ENCODE measurements at places on chromosomes 16 and 17.

DNA sequence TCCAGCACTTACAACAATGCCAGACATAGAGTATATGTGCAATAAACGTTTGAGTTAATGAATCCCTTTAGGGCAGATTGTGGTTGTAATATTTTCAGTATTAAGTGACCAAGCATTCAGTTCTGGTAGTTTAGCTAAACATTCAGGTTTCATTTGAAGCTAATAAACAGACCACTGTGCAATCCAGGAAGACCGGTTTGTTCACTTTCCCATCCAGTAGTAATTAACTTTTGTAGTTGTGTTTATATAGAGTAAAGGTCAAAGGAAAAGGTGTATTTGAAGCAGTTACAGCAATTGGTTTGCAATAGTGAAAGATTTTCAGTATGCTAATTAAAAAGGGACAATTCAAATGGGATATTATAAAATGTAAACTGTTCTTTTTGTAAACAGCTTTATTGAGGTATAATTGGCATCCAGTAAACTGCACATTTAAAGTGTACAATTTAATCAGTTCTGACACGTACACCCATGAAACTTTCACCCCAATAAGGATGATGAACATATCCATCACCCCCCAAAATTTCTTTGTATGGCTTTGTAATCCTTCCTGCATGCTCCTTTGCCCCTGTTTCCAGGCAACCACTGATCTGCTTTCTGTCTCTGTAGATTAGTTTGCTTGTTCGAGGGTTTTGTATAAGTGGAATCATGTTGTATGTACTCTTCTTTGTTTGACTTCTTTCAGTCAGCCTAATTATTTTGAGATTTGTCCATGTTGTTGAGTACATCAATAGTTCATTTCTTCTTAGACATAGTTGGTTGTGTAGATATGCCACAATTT lies 26.3 kb downstream of the MRTFB start:
- no peak for DNase-seq

- DNase-seq = no peak
These were observed 130.7 kb downstream of the PRKCA start for GRCh38 chr17:66432996-66433551.

GRCh38 chr17:79840269-79840988 lies 1.2 kb upstream of the CBX4 start:
- DNase-seq = no peak

DNA sequence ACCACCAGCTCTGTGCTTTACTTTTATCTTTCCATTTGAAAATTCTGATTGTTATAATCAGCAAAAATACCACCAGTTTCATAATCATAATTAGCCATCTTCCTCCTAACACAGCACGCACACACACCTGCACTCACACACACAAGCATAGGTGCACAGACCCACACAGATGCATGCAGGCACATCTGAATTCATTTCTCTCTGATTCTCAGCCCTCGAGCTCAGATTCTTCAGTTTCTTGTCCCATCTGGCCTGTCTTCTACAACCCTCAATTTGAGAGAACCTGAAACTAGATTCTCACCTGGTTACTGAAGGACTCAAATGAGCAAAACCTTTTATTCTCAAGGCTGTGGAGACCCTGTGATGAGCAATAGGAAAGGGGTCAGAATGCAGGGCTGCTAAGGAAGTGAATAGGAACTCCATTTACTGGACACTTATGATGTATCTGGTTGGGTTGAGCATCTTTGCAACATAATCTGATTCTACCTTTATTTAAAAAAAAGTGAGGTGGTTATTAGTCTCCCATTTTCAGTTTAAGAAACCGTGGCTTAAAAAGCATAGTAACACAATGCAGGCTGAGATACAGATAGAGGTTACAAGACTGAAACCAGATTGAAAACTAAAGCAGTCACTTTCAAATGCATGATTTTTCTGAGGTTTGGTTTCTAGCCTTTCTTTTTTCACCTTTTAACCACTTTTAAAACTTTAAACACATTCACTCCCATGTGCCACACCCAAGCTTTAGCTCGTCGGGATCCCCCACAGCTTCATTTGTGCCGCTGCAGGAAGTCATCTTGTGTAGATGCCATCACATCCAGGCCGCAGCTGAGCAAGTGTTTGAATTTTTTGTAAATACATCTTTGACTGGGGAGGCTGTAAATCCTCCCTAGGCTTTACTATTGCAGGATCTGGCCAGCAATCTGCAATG lies 9.4 kb downstream of the KRT33A start:
- no peak for DNase-seq

DNA sequence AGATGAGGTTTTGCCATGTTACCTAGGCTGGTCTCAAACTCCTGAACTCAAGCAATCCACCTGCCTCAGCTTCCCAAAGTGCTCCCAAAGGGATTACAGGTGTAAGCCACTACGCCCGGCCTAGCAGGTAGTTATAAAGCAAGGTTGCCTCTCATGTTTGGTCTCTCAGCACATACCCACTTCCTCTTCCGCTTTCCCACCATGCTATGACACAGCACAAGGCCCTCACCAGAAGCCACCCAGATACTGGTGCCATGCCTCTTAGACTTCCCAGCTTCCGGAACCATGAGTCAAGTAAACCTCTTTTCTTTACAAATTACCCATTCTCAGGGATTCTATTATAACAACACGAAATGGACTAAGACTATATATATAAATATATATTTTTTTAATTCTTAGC lies 143.6 kb downstream of the COPRS start:
- DNase-seq = no peak

DNA sequence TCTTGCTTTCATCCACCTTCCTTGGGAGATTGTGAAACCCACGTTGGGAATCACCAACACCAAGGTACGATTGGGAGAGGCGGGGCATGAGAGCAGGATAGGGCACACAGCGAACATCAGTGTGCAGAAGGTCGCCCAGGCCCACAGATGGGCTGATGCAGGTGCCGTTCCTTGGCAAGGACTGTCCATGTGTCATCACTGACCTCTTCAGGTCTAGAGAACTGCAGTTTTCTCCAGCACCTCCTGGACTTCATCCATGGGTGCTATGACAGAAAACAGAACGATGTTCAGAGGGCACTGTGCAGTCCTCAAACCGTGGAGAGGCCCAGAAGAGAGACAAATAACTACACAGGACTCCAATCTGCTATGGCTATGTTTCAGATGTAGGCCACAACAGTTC lies 23.9 kb upstream of the TAT start:
- no peak for DNase-seq

- DNase-seq = no peak
These were observed 9.4 kb downstream of the C16orf89 start for GRCh38 chr16:5056352-5056751.

- DNase-seq = no peak
These were observed 140.9 kb downstream of the KCNJ2 start for GRCh38 chr17:70310221-70310672.

DNA sequence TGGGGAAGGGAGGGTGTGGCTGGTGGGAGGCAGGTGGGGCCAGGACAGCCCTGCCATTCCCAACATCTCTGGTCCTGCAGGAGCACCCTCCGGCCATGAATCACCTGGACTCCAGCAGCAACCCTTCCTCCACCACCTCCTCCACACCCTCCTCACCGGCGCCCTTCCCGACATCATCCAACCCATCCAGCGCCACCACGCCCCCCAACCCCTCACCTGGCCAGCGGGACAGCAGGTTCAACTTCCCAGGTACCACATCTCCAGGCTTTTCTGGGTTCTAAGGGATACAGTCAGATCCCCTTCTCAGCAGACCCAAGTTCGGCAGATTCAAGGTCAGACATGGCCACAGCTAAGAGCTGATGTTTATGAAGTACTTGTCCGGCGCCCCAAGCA lies 33.8 kb upstream of the LGALS9 start:
- DNase-seq = no peak

DNA sequence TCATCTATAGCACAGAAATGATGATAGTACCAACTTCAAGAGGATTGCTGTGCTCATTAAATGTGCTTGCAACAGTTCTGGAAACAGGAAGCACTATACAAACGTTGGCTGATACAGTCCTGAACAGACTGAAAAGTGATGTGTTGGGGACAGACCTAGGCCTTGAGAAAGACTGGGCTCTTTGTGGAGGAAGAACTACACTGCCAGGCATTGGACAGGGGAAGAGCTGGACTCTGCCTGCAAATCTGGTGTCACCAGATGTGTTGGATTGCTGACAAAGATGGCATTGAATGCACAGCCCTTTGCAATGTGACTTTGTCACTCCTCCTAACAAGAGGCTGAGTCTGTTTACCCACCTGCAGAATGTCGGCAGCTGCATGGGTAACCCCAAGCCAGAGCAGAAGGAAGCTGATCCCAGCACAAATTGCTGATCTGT lies 12.4 kb upstream of the ST6GALNAC2 start:
- DNase-seq = no peak

All from omental fat pad (tissue), 4 donors.